ENCODE measurements at places on chromosomes 5 and 9. TPM values are rescaled to one million over a fixed set of nuclear protein-coding genes. Genes with fewer than 3 reads are reported as not detected.

The FREM1 gene
- total RNA-seq: 0.14 TPM

The CSF1R gene
- total RNA-seq: 2.4 TPM

DNA sequence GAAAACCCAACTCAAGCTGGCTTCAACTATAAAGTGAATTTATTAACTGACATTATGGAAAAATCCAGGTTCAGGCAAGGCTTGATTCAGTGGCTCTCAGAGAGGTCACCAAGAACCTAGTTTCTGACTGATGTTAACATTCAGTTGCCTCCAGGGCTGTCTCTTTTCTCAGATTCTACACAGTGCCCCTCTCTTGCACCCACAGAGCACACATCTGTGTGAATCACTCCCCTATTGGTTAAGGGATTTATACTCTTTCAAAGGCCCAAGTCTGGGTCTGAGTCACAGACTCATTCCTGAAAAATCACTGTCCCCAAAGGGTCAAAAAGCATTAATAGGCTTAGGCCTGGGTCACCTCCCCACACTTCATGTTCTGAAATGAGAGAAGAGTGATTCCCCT, 6.2 kb upstream of the HAVCR2 start:
- H3K36me3 ChIP-seq: no peaks in the 10 kb centered on the region
- H3K4me3 ChIP-seq: no peak overlapping the region
- DNase-seq: no peak
- H3K27ac ChIP-seq: no peak overlapping the region
- no peaks in the 10 kb centered on the region for H3K27me3 ChIP-seq
- peaks cover under 1% of the 10 kb centered on the region for H3K4me1 ChIP-seq

DNA sequence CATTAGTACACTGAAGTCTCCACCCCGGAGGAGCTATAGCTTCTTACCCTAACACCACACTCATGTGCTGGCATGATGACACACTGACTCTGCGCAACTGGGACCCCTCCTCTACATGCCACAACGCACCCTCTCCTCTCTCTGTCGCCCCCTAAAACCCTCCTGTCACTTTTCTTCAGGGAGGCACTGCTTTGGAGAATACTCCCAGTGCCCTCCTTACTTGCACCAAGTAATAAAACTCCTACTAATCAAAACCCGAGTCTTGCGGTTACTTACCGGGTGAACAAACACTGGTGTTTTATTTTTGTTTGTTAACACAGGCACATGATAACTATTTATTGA, 12.6 kb upstream of the STXBP1 start:
- DNase-seq: no peak
- no peaks in the 10 kb centered on the region for H3K27me3 ChIP-seq
- no peaks in the 10 kb centered on the region for H3K4me1 ChIP-seq
- H3K36me3 ChIP-seq: no peaks in the 10 kb centered on the region

- no peak overlapping the region for H3K27ac ChIP-seq
- no peak overlapping the region for H3K4me3 ChIP-seq
- no peaks in the 10 kb centered on the region for H3K36me3 ChIP-seq
- no peaks in the 10 kb centered on the region for H3K27me3 ChIP-seq
- H3K4me1 ChIP-seq: no peaks in the 10 kb centered on the region
Observed at GRCh38 chr5:125412561-125413495, 666.4 kb upstream of the ZNF608 start.

- H3K27me3 ChIP-seq: no peaks in the 10 kb centered on the region
- H3K27ac ChIP-seq: no peak overlapping the region
- H3K36me3 ChIP-seq: no peaks in the 10 kb centered on the region
Observed at GRCh38 chr9:121478816-121479676, 20.6 kb downstream of the GGTA1 start.

DNA sequence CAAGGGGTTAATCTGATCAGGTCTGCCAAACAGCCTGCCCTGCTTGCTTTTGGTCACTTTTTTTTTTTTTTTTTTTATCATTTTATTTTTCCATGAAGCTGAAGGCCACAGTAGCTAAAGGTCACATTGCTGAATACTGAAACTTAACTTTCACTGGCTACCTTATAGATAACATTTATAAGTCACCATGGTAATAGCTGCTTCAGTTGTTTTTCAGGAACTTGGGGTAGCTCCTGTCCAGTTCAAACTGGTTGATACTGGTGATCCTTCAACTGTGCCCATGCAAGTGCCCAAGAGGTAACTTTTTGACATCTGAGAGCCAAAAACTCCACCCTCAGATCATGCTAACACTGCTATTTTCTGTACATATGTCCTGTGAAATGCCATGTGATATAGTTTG, 68.3 kb upstream of the RGS7BP start:
- H3K4me3 ChIP-seq: no peak overlapping the region
- H3K36me3 ChIP-seq: no peaks in the 10 kb centered on the region
- no peak overlapping the region for H3K27ac ChIP-seq

GRCh38 chr5:69335341-69335935, 2.8 kb upstream of the CCDC125 start:
- no peak overlapping the region for H3K27ac ChIP-seq
- no peaks in the 10 kb centered on the region for H3K27me3 ChIP-seq
- H3K36me3 ChIP-seq: no peaks in the 10 kb centered on the region
- H3K4me1 ChIP-seq: peaks cover 19% of the 10 kb centered on the region
- no peak overlapping the region for H3K4me3 ChIP-seq

- DNase-seq: no peak
- no peaks in the 10 kb centered on the region for H3K4me1 ChIP-seq
- peaks cover 15% of the 10 kb centered on the region for H3K36me3 ChIP-seq
- H3K27me3 ChIP-seq: no peaks in the 10 kb centered on the region
- H3K4me3 ChIP-seq: no peak overlapping the region
Observed at GRCh38 chr9:21831841-21832509, 29.5 kb downstream of the MTAP start.

DNA sequence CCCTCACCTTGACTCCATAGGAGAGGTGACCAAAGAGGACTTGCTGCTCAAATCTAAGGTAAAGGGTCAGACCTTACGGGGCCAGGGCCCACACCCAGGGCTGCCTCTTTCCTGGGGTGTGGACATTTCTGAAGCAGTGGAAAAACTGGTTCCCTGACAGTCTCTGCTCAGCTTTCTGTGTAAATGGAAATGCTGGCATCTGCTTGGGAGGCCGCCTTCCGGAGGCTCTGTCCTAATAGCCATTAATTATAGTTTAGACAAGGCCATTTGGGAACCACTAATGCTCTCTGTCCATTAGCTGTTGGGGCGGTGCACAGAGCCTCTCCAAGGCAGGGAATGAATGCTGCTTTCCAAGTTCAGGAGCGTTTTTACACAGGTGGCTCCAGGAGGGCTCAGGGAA, 17.3 kb downstream of the USP20 start:
- peaks cover 65% of the 10 kb centered on the region for H3K36me3 ChIP-seq
- no peak for DNase-seq
- no peak overlapping the region for H3K4me3 ChIP-seq
- H3K4me1 ChIP-seq: peaks cover 18% of the 10 kb centered on the region
- no peaks in the 10 kb centered on the region for H3K27me3 ChIP-seq
- no peak overlapping the region for H3K27ac ChIP-seq

GRCh38 chr5:151121665-151122064, 35.9 kb downstream of the ANXA6 start:
- H3K4me3 ChIP-seq: no peak overlapping the region
- H3K27me3 ChIP-seq: no peaks in the 10 kb centered on the region
- H3K4me1 ChIP-seq: peaks cover 22% of the 10 kb centered on the region

DNA sequence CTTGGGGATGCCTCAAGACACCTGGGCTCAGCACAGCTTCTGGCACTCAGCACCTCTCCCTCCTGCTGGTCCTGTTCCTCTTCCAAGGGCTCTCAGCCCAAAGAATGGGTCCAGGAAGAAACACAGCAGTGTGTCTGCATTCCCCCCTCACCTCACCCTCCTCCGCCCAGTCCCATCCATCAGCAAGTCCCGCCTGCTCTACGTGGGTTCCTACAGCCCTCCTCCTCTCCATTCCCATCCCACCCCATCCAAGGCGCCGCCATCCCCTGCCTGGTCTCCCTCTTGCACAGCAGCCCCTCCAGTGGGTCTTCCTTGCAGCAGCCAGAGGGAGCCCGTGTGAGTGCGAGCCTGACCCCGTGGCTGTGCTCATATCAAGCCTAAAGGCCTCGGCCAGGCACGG, 52.3 kb upstream of the RPL26L1 start:
- H3K4me1 ChIP-seq: no peaks in the 10 kb centered on the region
- H3K27ac ChIP-seq: no peak overlapping the region
- no peak overlapping the region for H3K4me3 ChIP-seq
- DNase-seq: no peak
- no peaks in the 10 kb centered on the region for H3K27me3 ChIP-seq

DNA sequence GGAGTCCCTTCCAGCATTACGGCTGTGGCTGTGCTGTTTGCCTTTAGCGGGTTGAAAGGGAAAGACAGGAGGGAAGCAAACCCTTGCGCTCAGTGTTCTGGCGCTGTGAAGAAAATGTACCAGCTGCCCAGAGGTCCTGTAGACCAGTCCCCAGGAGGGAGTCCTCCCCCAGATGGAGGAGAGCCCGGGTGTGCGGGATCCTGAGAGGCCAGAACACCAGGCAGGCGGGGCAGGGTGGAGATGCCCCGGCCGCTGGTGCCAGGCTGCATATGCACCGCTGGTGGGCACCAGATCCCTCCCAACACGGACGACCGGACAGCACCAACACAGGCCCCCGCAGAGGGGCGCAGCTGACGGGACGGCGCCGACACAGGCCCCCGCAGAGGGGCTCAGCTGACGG, 37.2 kb upstream of the SLC9A3 start:
- H3K36me3 ChIP-seq: no peaks in the 10 kb centered on the region
- no peak overlapping the region for H3K27ac ChIP-seq
- H3K4me1 ChIP-seq: no peaks in the 10 kb centered on the region

DNA sequence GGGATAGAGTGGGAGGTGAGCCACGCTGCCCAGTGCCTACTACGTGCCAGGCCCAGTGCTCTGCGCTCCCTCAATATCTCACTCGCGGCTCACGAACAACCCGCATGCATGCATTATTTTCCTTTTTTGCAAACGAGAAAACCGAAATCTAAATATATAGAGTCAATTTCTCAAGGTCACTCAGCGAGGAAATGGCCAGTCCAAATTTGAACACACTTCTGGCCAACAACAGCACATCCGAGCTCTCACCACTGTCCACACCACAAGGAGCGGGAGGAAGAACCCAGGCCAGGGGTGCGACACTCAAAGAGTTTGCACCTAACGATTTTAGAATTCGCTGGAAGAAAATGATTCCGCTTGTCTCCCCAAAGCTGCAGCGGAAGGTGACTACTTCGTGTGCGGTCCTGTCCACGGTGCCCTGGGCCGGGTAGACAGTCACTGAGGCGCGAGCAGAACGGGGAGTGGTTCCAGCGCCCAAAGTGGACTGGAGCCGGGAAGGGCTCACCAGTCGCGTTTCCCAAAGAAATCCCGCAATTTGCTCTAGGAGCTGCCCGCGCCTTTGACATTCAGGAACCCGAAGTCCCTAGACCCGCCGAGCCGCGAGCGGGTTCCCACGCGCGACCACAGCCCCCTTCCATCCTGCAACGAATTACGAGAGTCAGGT, 1.1 kb upstream of the TLX3 start:
- DNase-seq: no peak
- no peak overlapping the region for H3K27ac ChIP-seq
- peaks cover 31% of the 10 kb centered on the region for H3K27me3 ChIP-seq
- no peaks in the 10 kb centered on the region for H3K36me3 ChIP-seq
- no peak overlapping the region for H3K4me3 ChIP-seq
- no peaks in the 10 kb centered on the region for H3K4me1 ChIP-seq

DNA sequence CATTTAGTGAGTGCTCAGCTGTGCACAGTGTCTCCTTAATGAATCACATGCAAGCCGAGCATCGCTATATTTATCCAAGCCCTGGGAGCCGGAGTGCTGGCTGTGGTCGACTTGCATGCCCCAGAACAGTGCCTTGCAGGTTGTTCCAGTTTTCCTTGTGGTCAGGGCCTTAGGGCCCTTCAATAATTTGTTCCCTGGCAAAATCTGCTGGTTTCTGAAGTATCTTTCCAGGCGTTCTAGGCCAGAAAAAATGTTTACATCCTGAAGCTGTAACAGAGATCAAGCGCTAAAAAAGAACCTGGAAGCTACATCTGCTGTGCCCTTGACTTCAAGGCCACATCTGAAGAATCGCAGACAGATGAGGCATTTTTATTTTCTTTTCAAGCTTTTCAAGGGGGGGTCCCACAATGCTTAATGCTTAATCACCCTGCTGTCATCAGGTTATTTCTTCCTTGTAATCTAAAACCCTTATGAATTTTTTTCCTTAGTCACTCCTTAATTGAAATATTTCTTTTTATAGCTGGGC, 105.8 kb downstream of the DOCK2 start:
- no peak for DNase-seq
- no peaks in the 10 kb centered on the region for H3K27me3 ChIP-seq
- no peak overlapping the region for H3K4me3 ChIP-seq

GRCh38 chr5:123597018-123597417, 85.0 kb downstream of the CSNK1G3 start:
- H3K27me3 ChIP-seq: no peaks in the 10 kb centered on the region
- H3K36me3 ChIP-seq: peaks cover 2% of the 10 kb centered on the region
- no peak overlapping the region for H3K27ac ChIP-seq
- no peaks in the 10 kb centered on the region for H3K4me1 ChIP-seq
- DNase-seq: no peak

GRCh38 chr5:17088051-17088450, 129.4 kb upstream of the BASP1 start:
- H3K27me3 ChIP-seq: no peaks in the 10 kb centered on the region
- no peak for DNase-seq
- no peak overlapping the region for H3K27ac ChIP-seq
- H3K36me3 ChIP-seq: no peaks in the 10 kb centered on the region
- H3K4me1 ChIP-seq: no peaks in the 10 kb centered on the region

GRCh38 chr5:138170299-138170698, 8.1 kb downstream of the BRD8 start:
- peaks cover 5% of the 10 kb centered on the region for H3K4me1 ChIP-seq
- H3K4me3 ChIP-seq: no peak overlapping the region
- H3K27me3 ChIP-seq: no peaks in the 10 kb centered on the region
- peaks cover 70% of the 10 kb centered on the region for H3K36me3 ChIP-seq

- H3K27ac ChIP-seq: no peak overlapping the region
- H3K36me3 ChIP-seq: no peaks in the 10 kb centered on the region
- H3K4me1 ChIP-seq: no peaks in the 10 kb centered on the region
- DNase-seq: no peak
Observed at GRCh38 chr5:160165137-160166068, 46.2 kb upstream of the PWWP2A start.

All from CD4-positive, alpha-beta memory T cell (primary cell).